ENCODE measurements at places on chromosomes 7 and 10.

DNA sequence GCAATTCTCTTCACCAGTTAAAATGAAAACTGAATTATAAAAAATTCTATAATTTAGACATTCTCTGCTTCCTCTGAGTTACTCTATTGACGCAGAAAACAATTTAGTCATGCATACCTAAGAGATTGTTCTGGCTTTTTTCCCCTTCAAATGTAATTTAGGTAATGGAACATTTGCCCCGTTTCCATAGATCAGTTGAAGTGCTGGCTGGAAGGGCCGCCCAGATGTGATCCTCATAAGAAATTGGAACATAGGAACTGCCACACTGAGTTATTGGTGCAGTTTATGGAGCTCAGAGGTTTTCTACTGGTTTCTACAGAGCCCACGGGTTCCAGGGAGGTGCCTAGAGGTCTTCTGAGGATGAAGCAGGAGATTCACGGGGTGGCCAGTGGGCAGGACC lies 581.7 kb downstream of the SDK1 start:
- DNase-seq: no peak

DNA sequence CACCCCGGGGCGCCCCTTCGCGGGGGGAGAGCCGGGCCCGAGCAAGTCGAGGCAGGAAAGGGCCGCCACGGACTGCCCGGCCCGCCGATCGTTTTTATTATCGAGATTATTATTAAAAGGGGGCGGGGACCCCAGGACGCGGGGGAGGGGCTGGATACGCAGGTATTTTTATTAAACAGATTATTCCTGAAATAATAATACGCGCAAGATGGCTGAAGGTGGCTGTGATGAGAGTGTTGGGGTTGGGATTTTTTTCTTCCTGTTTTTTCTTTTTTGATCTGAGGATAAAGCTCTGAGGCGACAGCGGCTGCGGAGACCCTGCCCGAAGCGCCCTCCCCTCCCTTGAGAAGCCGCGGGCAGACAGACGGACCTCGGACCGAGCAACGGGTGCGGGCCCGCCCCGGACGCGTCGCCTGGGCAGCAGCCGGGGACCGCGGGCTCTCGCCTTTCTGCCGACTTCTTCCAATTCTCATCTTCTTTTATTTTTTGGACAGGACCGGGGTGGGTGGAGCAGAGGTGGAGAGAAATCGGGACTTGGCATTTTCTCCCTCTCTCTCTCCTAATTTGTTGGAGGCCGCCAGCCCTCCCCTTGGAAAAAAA lies 1.4 kb upstream of the TRIM8 start:
- no peak for DNase-seq

DNA sequence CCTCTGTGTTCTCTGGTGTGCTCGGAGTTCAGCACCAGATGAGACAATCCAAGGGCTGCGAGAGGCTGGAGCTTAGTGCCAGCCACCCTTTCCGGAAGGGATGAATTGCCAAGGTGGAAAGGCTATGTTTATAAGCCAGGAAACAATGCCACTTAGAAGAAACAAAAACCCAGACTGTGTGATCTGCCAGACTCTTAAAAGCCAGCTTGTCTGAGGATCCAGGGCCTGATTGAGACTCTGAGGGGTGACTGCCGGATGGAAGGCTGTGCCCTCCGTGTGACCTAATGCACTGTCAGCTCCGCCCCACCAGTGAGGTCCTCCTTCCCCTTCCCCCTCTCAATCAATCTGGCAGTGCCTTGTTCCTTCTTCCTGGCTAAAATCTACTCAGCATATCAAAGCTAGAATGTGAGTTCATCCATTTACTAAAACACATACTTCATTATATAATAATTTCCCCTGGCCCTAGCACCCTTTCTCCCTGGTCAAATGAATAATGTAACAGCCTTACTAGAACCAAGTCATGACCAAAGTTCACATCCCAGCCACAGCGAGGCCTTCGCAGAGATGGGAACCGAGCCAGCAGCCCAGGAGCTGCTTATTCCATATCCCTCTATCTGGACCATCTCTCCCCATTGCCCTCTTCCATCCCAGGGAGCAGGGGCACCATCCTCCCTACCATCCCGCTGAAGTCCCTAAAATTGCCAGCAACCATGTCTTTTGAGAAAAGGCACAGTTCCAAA lies 25.5 kb downstream of the FAM107B start:
- DNase-seq: no peak

- DNase-seq: no peak
Observed at GRCh38 chr7:7202375-7202720, 20.0 kb downstream of the C1GALT1 start.

DNA sequence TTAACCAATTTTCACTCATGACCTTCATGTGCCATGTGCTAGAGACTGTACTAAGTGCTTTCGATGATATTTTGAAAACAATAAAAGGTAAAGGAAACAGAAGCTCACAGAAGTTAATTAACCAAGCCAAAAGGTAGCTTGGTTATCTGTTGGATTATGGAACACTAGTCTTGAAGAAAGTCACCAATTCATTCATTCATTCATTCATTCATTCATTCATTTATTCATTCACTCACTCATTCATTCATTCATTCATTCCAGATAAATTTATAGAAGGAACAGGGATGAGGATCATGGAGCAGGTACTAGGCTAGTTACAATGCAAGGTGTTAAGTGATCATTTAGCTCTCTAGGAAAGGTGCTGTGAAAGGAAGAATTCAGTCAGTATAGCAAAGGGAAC lies 322.8 kb downstream of the MAGI2 start:
- DNase-seq: no peak

DNA sequence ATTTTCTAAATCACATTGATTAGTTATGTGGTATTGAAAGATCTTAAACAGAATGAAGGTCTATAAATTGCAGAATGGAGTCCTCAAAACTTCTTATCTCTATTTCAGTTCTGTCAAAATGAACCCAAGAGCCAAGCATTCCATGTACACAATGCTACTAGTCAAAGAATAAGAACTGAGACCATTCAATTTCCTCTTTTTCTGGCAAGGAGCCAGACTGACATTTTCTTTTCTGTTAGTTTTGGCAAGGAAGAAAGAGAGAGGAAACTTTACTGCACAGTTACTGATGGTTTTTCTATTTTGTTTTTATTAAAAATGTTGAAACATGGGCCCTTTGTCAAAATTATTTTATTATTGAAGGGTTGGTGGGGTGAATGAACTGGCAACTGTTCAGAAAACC lies 181.8 kb upstream of the FERD3L start:
- no peak for DNase-seq

- no peak for DNase-seq
Observed at GRCh38 chr7:102018876-102019275, 201.4 kb downstream of the CUX1 start.

- no peak for DNase-seq
Observed at GRCh38 chr7:44144426-44144967, 3.4 kb upstream of the MYL7 start.

DNA sequence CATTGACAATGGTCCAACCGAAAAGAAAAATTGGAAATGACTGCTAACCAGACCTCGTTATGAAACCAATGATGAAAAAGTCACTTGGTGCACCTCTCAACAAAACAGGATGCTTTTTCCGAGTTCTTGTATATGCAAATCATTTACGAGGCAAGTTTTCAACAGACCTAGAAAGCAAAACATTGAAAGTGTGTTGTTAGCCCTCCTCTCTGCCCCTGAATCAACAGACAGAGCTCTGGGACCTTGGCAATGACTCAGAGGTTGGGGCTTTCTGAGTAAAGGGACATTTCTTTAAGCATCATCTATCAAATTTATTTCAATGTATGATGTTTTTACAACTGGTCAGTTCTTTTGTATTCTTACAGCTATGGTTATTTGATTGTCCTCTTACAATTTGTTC lies 16.3 kb upstream of the DKK1 start:
- DNase-seq: no peak

- no peak for DNase-seq
Observed at GRCh38 chr7:34307540-34307939, 350.5 kb upstream of the NPSR1 start.

- DNase-seq: no peak
Observed at GRCh38 chr10:96708456-96708855, 11.9 kb downstream of the PIK3AP1 start.

DNA sequence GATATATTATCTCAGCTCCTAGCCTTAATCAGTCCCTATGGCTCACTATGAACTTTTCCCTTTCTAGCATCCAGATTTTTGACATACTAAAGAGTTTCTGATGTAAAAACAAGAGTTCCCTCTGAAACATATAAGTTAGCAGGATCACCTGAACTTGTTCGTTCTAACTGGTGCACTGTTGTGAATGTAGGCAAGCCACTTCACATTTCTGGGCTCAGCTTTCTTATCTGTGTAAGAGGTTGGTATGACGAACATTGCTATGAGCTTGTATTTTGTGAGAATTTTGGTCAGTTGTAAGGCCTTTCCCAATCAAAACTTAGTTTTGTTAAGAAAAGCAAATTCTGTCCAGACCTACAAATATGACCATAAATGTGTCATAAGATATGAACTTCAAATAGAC lies 46.1 kb downstream of the MAGI2 start:
- DNase-seq: no peak

DNA sequence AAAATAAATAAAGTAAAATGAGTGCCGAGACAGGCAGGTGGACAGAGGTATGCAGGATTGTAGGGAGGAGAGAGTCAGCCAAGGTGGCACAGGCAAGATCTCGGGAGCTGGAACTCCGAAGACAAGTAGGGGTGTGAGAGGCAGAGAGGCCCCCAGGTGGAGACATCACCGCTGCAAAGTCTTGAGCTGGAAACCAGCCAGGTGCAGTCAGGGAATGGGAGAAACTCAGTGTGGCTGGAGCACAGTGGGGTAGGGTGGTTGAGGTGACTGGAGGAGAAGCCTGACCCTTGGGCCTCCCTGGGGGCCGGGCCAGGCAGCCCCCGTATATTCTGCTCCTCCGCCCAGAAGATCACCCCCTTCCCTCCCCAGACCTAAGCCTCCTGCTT lies 4.2 kb downstream of the EPHB4 start:
- no peak for DNase-seq

DNA sequence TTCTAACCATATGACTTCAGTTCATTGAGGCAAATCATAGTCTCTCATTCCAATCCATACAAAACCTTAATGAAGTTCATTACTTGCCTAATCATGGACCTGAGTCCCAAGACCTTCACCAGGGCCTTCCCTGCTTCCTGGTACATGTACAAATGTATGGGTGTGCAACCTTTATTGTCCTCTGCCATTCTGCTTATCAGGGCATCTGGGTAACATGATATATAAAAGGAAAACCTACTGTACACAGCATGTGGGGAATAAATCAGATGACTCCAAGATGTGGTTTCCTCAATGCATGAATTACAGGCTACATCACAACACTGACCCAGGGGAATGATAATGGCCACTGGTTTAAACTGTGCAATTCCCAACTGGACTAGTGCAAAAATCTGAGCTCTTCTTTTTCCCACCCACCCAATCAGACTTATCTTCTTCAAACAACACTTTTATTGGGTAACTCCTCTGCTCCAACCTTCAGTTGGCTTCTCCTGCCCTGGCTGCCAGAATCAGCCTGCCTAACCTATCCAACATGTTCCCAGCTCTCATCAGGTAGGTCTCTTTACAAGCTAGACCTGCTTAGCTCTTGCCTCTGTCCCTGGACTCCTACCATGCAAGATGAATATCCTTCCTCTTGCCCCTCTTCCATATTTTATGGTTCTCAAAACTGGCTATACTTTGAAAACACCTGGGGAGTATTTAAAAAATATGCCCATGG lies 11.4 kb downstream of the GOT1 start:
- no peak for DNase-seq

- no peak for DNase-seq
Observed at GRCh38 chr10:114272696-114273095, 33.6 kb downstream of the VWA2 start.

DNA sequence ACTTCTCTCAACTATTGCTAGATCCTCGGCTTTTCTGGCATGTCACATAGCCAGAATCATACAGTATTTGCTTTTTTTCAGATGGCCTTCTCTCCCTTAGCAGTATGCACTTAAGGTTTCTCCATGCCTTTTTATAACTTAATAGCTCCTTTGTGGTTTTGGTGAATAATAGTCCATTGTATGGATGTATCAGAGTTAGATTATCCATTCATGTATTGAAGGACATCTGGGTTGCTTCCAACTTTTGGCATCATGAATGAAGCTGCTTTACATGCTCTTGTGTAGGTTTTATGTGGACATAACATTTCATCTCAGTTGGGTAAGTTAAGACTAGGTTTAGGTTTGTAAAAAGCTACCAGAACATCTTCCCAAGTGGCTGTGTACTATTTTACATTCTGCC lies 4.6 kb downstream of the ATP5F1C start:
- DNase-seq: no peak

DNA sequence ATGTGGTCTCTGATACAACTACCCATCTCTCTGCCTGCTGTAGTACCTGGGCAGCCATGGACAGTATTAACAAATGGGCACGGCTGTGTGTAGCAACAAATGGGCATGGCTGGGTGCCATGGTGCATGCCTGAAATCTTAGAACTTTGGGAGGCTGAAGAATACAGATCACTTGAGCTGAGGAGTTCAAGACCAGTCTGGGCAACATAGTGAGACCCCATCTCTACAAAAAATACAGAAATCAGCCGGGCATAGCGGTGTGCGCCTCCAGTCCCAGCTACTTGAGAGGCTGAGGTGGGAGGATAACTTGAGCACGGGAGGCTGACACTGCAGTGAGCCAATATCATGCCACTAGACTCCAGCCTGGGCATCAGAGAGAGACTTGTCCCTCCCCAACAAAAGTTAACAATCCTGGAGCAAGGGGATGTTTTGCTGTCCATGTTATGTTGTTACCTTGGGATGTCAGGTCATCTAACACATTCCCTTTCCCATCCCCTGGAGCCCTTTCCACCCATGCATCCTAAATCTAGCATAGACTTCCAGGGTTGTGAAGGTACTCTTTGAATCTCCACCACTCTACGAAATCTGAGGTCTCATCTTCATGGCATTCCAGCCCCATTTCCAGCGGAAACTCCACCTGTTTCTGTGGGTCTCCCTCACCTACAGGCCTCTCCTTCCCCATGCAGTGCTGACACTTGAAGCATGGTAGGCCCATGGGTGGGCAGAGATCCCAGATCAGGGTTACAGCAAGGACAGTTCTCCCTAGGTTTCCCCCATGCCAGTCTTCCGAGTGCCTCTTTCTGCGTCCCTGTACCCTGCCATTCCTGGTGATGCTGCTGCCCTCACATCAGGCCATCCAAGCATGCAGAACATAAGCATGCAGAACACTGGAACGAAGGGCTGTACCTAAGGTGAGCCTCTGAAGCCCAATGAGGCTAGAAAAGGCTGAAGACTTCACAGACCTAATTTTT lies 13.1 kb downstream of the FXYD4 start:
- no peak for DNase-seq

GRCh38 chr10:125034675-125035074 lies 92.8 kb downstream of the ZRANB1 start:
- DNase-seq: no peak

All from HFF-Myc (cell line).